Transverse colon (tissue), 4 donors: ENCODE measurements at places on chromosomes 6 and 20. TPM values are rescaled to one million over a fixed set of nuclear protein-coding genes. Genes with fewer than 3 reads are reported as not detected.
A peak's percentile ranks its signal among the peaks of the same experiment; 100 is the strongest.

DNA sequence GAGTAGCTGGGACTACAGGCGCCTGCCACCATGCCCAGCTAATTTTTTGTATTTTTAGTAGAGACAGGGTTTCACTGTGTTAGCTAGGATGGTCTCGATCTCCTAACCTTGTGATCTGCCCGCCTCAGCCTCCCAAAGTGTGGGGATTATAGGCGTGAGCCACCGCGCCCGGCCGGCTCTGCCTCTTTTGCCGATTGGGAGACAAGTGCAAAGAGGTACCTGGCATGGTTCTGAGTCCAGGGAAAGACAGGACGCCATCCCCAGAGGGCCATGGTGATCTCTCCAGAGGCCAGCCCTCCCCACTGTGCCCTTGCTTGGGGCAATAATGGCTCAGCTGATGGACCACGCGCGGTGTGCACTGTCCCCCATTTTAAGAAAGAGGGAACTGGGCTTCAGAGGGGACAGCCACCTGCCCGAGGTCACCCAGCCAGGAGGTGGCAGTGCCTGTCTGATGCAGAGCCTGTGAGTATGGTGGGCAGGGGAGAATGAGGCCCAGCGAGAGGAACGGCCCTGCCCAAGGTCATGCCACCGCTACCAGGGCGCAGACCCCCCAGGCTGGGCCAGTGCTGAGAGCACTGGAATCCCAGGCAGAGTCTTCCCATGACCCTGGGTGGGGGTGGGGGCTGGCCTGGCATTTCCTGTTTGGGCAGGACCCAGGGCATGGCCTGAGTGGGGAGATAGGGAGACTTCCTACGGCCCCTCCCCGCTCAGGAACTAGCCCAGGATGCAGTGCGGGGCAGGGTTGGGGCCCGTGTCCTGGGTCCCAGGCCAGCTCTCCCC is 61.0 kb downstream of the SNAI1 start:
- H3K27me3 ChIP-seq: no peaks in the 10 kb centered on the region
- H3K4me1 ChIP-seq: no peaks in the 10 kb centered on the region
- H3K27ac ChIP-seq: no peak overlapping the region
- DNase-seq: no peak
- no peaks in the 10 kb centered on the region for H3K36me3 ChIP-seq
- H3K4me3 ChIP-seq: no peak overlapping the region

DNA sequence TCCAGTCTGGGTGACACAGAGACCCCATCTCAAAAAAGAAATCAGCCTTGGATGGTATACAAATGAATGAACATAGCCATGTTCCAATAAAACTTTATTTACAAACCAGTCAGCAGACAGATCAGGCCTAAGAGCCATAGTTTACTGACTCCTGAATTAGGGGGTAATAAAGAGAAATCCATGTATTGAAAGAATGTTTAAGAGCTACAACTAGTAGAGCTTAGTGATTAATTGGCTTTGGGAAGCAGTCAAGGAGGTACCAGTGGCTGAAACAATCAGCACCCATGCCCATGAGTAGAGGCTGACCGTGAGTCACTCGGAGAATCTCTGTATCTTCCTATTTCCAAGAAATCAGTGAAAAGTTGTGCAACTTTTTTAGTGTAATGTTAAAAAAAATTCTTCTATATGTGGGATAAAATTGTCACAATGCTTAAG is 223.6 kb upstream of the RREB1 start:
- no peaks in the 10 kb centered on the region for H3K27me3 ChIP-seq
- DNase-seq: no peak
- no peak overlapping the region for H3K27ac ChIP-seq
- no peaks in the 10 kb centered on the region for H3K4me1 ChIP-seq

GRCh38 chr6:163720005-163720404 is 305.5 kb downstream of the QKI start:
- H3K36me3 ChIP-seq: no peaks in the 10 kb centered on the region
- H3K4me1 ChIP-seq: no peaks in the 10 kb centered on the region
- H3K4me3 ChIP-seq: no peak overlapping the region
- no peaks in the 10 kb centered on the region for H3K27me3 ChIP-seq
- H3K27ac ChIP-seq: no peak overlapping the region
- DNase-seq: no peak

The TINAG gene
- 46.2 TPM for total RNA-seq

DNA sequence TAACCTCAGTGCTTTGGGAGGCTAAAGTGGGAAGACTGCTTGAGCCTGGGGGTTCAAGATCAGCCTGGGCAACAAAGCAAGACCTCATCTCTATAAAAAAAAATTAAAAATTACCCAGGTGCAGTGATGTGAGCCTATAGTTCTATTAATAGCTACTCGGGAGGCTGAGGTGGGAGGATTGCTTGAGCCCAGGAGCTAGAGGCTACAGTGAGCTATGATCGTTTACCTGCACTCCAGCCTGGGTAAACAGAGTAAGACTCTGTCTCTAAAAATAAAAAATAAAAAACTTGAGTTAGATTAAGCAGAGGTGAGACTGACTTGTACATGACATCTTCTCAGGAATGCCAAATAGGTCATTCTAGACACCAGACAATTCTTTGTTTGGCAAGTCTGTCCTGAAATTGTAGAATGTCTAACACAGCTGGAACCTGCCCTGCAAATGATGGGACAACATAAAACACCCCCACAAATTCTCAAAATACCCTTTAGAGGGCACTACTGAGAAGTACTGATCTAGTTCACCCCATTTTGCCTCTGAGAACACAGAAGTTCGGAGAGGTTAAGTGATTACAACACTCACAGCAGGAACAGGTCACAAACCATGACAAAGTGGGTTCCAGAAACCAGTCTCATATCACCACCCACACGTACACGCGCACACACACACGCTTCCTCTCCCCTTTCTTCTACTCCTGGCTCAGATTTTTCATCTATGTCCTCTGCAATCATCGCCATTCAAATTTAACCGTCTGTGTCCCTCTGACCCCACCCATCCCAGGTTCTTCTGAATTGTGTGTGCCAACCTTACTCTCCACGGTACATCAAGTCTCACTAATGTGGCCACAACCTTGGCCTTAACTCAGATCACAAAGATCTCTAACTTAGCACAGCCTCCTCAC is 38.3 kb downstream of the ARHGAP18 start:
- no peaks in the 10 kb centered on the region for H3K27me3 ChIP-seq
- H3K4me1 ChIP-seq: no peaks in the 10 kb centered on the region
- H3K27ac ChIP-seq: peak overlapping the region; percentile 57
- no peak overlapping the region for H3K4me3 ChIP-seq
